ENCODE measurements at places on chromosomes 4 and X.

DNA sequence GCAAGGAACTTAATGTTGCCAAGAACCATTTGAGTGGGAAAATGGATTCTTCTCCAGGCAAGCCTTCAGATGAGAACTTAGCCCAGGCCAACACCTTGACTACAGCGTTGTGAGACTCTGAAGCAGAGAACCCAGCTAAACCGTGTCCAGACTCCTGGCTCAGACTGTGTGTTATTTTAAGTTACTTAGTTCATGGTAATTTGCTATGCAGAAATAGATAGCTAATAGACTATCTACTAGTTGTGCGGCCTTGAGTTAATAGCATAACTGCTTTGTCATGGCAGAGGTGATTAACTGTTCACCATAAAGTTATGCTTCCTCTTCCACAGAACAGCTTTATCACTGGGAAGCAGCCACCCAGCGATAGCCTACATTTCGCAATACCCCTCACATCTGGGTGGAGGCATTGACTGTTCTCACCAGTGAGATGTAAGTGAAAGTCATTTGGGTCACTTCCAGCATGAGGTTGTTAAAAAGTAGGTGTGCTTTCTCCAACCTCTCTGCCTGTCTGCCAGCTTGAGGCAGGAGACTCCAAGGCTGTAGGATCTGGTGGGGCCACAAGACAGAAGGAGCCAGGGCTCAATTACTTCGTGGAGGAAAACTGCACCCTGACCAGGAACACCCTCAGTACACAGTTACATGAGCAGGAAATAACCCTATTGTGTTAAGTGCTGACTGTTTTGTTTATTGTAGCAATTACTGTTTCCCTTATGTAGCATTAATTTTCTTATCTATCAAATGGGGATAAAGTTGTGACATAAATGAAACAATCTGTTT, 94.2 kb downstream of the GPAT3 start:
- no peak for DNase-seq

DNA sequence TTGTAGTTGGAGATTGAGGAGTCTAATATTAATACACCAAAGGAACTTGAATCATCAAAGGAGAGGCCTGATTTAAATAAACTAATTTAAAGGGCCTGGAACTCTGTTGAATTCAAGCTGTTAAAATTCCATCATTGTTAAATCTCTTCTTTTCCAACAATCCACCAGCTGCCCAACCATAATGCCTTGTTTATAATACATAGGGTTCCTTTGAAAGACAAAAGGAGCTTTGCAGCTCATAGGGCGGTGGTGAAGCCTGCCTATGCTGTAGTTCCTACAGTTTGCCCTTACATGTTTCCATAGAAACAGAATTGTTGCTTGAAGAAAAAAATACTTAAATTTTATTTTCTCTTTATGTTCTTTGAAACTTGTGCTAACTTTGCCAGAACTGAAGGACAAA, 102.8 kb downstream of the GLUD2 start:
- DNase-seq = no peak

DNA sequence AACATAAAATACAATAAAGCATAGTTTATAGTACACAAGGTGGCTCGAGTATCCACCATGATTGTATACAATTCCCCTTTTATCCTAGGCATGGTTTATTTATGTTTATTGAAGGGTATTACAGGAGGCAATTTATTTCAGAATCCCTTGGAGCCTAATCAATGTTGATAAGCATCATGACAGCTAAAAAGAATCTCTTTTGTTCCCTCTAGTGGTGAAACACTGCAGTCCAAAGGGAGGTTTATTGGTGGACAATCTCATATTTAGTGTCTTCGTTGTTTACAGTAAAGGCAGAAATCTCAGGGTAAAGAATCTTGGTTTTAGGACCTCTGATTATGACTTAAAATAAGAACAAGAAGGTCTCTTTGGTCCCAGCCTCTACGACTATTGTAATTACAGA, 1712.5 kb downstream of the C4orf33 start:
- DNase-seq = no peak

- DNase-seq = no peak
Measured at GRCh38 chr4:20816287-20816686, 116.0 kb downstream of the PACRGL start.

DNA sequence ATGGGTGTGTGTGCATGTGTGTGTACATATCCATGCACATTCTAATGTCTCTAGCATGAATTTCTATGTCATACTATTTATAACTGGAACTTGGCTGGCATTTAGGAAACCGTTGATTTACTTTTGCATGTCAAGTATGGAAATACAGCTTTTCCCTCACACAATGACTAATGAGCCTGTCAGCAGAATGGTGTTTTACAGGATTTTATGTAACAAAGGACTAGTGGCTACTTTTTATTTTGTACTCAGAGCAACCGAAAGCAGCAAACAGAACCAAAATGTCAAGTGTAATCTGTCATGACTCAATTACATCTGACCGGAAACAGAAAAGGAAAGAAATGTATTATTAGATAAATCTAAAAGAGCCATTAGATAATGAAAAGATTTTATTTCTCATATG, 1911.5 kb upstream of the AGA start:
- no peak for DNase-seq

DNA sequence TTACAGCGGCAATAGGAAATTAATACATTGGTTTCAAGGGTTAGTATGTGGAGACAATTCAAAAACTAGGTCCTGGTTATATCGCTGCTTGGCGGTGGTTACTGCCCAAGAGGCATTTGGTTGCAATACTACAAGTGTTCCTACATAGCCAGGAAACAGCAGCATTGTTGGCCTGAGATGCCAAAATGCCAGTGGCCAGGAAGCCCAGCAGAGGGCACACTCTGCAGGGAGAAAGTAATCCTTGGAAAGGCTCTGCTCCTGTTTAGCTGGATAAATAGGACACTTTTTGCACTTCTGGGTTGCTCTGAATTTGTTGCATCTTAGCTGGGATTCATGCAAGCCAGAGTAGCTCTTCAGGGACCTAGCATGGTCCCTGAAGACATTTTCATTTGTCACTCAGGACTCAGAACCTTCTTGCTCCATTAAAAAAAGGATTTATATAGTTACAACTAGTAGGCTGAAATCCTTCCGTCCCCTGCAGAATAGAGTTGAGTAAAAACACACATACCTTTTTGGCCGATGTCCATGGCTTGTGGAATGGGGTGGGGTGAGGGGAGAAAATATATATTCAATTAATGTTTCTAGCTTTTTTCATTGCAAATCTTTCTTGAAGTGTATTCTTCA, 8.1 kb upstream of the GPR119 start:
- peak; percentile 7 for DNase-seq

DNA sequence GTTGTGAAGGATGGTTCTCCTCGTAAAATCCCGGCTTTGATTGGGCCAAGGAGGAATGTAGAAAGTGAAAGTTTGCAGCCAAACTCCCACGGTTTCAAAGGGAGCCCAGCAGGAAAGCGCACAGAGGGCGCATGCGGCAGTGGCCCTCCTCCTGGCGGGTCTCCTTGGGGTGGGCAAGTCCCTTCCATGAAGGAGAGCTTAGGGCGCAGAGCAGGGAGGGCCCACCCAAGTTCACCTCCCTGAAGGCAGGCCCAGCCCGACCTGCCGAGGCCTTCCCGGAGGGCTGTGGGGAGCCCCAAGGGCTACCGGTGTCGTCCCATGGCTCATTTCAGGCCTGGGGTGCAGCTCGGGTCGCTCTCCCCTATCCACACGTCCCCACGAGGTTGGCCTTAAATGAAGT, 2.0 kb downstream of the PDZD4 start:
- no peak for DNase-seq

DNA sequence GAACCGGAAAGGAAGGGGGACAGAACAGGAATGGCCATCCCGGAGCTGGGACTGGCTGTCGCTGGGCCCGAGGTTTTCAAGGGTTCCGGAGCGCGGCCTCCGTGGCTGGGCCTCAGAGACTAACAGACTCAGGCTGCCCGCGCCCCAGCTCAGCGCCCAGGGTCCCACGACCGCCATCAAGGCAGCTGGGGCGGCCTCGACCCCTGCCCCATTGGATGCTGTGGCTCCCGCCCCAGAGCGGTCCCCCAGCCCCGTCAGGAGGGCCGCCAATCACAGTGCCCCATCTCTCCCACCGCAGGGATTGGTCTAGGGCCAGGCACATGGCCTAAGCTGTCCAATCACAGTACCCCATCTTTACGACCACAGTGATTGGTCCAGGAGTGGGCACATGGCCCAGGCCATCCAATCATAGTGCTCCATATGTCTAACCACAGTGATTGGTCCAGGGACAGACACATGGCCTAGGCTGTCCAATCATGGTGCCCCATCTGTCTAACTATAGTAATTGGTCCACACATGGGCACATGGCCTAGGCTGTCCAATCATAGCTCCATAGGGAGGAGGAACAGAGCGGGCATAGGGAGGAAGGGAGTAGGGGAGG, 105.3 kb upstream of the NKX1-1 start:
- DNase-seq = peak; percentile 45

DNA sequence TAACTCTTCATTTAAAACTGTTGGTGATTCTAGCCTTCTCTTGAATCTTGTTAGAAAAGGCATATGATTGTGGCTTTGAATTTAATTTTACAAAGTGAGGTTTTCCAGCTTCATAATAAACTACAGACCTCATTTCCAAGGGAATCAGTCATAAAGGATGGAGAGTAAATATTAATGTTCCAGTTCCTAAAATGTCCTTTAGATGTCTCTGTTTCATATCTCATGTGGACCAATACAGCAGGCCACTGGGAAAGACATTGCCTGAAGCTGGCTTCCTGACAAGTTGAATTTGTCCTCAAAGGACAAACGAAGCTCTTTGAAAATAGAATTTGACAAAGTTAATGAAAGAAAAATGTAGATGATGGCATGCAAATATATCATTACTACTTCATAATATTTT, 125.4 kb downstream of the ZNF330 start:
- DNase-seq = no peak

DNA sequence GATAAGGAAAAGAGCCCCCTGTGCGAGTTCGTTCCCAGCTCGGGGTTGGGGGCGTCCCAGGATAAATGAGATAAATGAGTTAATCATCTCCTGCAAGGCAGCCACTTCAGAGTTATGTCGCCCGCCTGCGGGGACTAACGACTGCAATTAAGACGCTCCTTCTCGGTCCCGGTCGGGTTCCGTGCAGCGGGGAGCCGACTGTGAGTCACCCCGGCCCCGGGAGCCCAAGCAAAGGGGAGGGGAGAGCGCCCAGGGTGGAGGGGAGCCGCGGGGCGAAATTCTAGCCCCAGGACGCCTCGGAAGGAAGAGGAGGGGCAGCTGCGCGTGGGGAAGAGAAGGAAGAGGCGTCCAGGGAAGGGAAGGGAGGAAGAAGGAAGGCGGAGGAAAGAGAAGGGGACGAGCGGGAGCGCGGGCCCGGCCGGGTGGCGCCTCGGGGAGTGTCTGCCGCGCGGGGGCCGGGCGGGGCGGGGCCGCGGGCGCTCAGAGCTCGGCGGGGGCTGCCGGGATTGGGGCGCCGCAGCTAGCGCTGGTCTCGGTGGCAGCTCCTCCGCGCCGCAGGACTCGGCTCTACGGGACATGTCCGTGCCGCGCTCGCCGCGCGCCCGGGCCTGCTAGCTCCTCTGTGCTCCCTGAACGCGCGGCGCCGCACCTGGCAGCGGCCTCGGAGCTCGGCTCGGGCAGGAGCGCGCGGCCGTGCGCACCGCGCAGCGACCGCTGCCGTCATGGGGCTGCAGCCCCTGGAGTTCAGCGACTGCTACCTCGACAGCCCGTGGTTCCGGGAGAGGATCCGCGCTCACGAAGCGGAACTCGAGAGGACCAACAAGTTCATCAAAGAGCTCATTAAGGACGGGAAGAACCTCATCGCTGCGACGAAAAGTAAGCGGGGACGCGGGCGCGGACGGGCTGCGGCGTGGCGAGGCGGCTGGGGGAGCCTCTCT, at the start of gene ARHGAP10:
TSS of gene ARHGAP10 (plus strand) at position 509 of the 938 bp plus-strand sequence. CDS start at position 723, 214 bp downstream.
- DNase-seq = peak; percentile 57

GRCh38 chrX:118964252-118964651, 10.2 kb upstream of the LONRF3 start:
- no peak for DNase-seq

- DNase-seq = no peak
Measured at GRCh38 chr4:101218346-101218745, 129.0 kb downstream of the PPP3CA start.

DNA sequence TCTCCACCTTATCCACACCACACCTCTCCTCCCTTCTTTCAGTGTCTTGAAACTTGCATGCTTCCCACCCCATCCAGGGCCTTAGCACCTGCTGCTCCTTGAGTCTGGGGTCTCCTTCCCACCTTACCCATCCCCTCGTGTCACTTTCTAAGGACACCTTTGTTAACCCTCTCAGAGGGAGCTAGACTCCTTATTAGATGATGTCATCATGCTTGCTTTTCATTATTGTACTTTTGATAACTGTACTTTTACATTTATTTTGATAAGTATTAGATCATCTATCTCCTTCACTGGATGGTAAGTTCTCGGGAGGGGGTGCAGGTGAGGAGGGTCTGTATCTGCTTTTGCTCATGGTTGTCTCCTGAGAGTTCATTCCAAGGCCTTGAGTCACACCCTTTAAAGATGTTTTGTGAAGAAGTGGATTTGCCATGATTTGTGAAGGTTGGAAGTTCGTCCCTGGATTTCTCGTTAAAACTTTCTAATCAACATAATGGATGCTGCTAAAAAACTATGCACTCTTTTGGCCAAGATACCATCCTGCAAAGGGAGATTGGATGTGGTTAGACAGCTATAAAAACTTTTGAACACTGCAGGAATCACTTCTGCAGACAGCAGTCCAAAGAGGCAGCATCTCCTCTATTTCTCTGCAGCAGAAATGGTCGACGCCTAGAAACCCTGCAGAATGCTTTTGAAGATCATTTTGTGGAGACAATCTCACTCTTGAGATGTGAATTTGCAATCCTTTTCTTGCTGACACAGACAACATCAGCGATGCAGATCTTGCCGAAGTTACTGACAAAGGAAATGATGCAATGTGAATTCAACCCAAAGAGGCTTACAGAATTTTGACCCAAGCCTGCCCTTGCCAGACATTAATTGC, 69.6 kb downstream of the ENPP6 start:
- no peak for DNase-seq

DNA sequence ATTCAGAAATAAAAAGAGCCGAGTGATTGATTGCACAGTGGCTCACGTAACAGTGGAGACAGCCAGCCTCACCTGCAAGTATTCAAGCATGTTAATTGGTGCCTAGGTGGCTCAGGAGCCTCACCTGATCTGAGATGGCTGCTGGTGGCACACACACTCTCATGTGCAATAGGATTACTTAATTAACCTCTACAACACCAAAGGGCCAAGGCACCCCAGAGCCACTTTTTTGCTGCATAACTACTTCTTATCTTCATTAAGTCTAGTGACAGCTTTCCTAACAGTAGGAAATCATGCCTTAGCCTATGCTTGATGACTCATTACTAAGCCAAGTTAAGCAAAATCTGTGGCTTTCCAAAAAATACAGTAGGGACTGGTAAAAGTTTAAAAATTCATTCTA, 117.3 kb upstream of the NOCT start:
- DNase-seq = no peak

- no peak for DNase-seq
Measured at GRCh38 chr4:187090401-187090800, 366.7 kb upstream of the FAT1 start.

Measured in activated CD4-positive, alpha-beta T cell treated with anti-CD3 and anti-CD28 coated beads, Interleukin-2, amount 10 ng/mL, durations not matched to agents 7 days and 5 days (primary cell).